Anterior cingulate cortex (tissue), 58 donors: ENCODE measurements at places on chromosomes 11 and 22.

DNA sequence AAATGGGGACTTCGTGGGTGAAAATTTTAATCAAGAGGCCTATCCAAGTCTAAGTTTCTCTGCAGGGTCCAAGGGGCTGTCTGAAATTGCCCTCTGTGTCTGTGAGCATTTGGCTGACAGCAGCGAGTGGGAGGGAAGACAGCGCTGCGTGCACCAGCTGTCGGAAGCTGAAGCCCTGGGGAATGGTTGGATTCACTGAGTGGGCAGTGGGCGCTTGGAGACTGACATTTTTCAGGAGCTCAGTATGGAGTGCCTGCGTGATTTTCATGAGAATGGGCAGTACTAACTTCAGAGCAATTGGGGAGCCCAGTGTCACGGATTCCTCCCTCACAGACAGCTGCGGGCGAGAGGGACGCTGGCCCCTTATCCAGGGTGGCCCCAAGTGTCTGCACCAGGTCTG, 388.8 kb upstream of the B3GAT1 start:
- DNase-seq = no peak

DNA sequence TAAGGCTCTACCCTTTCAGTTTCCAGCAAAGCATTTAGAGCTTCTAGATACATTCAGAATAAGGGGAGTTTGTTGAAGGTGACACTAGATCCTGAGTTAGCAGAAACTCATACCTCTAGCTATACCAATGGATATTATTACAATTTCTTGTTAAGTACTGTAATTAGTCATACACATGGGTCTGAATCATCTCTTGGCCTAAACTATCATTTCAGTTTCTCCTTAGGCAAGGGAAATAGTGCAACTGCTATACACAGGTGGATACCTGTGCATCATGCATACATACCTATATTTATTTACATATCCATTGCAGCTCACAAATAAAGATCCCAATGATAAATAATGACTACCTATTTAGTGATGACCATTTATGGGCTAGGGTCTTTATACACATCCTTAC, 45.1 kb upstream of the PAX6 start:
- DNase-seq = no peak

- DNase-seq = no peak
These were observed 45.8 kb downstream of the PC start for GRCh38 chr11:66912361-66912760.

- DNase-seq = no peak
These were observed 25.7 kb upstream of the PICK1 start for GRCh38 chr22:38031491-38031890.

DNA sequence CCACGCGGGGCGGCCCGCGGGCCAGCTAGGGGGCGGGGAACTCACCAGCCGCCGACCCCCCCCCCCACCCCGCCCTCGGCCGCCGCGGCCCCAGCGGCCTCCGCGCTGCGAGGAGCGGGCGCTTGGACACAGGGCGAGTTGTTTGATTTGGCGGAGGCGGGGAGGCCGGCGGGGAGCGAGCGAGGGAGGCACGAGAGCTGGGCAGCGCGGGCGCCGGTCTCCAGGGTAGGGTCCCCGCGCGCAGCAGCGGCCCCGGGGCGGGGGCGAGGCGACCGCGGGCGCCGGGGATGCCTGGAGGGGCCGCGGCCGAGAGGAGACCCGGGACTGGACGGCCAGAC, 64.4 kb downstream of the NAV2 start:
- no peak for DNase-seq
